ENCODE measurements at places on chromosomes 3 and 15. TPM values are rescaled to one million over a fixed set of nuclear protein-coding genes. Genes with fewer than 3 reads are reported as not detected.

DNA sequence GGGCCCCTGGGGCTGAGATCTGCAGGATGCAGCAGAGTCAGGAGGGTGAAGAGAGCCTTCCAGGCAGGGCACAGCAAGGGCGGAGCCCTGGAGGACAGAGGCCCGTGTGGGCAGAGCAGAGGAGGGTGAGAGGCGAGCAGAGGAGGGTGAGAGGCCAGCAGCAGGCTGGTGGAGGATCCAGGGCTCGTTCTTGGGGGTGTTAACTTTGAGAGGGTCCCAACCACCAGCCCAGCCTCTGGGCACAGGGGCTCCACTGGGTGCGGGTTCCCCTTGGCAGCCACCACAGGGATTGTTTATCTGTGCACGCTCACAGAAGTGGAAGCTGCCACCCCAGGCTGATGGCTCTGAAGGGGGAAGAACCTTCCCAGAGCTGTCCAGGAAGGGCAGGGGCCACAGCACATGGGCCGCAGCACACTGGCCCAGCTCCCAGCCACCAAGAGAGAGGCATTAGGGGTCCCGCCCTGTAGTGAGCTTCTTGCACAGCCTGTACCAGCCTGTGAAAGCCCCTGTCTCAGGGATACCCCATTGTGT is 9.3 kb upstream of the PLXND1 start:
- peaks cover 34% of the 10 kb centered on the region for H3K4me1 ChIP-seq
- no peak overlapping the region for H3K4me3 ChIP-seq
- H3K36me3 ChIP-seq: no peaks in the 10 kb centered on the region
- H3K27me3 ChIP-seq: peaks cover 13% of the 10 kb centered on the region

DNA sequence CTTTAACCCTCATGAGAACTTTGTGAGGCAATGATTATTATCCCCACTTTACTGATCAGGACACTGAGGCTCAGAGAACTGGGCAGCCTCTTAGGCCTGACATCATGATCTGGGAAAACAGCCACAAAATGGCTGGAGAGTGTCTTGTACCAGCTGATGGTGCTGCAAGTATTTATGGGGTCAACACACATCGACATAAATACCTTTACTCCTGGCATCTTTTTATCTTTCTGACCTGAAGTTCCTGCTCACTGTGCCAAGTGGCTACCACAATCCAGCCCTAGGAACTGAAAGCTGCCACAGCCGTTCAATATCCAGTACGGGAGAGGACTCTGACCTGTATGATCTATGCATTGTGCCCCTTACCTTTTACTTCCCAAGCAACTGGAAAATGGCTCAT is 29.2 kb upstream of the MUC13 start:
- H3K4me1 ChIP-seq: no peaks in the 10 kb centered on the region
- no peak for DNase-seq
- no peak overlapping the region for H3K27ac ChIP-seq
- no peaks in the 10 kb centered on the region for H3K27me3 ChIP-seq
- no peak overlapping the region for H3K4me3 ChIP-seq

GRCh38 chr15:26658290-26658689 is 114.6 kb downstream of the GABRB3 start:
- no peaks in the 10 kb centered on the region for H3K36me3 ChIP-seq
- no peaks in the 10 kb centered on the region for H3K4me1 ChIP-seq
- no peak overlapping the region for H3K27ac ChIP-seq
- DNase-seq: no peak

The PPIB gene
- 690 TPM for total RNA-seq

The DLL4 gene
- total RNA-seq: not detected
